Left ventricle myocardium inferior (tissue), 1 donor: ENCODE measurements at places on chromosomes 2 and 18.
A peak's percentile ranks its signal among the peaks of the same experiment; 100 is the strongest.

DNA sequence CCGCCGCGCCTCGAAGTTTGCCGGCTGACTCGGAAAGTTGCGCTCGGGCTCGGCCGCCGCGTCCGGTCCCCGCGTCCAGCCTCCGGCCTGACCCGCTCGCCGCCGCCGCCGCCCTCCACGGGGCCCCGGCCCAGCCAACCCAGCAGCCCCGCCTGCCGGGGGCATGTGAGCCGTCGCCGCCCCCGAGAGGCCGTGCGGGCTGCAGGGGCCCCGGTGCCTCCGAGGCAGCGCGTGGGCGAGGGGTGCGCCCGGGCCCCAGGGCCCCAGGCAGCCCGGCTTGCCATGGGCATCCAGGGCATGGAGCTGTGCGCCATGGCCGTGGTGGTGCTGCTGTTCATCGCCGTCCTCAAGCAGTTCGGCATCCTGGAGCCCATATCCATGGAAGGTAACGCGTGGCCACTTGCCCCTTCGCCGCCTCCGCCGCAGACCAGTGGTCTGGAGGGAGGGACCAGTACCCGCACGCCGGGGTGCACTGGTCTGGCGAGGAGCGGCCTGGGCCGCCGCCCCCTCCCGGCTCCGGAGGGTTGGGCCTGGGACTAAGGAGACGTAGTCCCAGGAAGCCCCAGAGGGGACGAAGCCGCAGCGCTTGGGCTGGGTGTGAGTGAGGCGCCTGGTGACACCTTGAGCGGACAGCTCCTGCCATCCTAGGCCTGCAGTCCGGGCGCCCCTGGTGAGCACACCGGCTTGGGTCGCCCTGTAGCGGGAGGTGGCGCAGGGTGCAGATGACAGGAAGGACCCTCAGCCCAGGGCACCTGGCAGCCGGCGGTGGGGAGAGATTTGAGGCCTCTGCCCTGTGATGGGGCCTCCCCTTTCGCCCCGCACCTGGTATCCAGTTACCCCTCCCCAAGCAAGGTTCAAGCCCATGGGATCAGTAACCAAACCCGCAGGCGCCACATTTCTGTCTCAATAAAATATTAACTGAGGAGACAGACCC is 49.9 kb downstream of the KCNIP3 start:
- DNase-seq: peak; percentile 34

- DNase-seq: no peak
Measured at GRCh38 chr2:25714740-25715139, 41.4 kb upstream of the DTNB start.

DNA sequence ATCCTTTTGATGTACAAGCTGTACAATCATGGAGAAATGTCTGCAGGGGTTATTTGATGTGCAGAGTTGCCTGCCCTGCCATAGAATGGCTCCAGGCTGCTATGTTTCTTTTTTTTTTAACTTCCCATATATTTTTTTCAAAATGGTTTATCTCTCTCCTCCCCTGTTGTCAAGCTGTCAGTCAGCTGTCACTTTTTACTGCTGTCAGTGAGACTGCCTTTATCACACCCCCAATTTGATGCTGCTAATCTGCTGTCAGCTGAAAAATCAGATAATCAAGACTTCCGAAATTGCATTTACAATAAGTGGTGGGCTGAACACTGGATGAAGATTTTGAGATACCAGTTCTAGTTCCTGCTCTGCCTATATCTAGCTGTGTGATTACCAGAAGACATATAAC is 382.6 kb downstream of the ZEB2 start:
- DNase-seq: no peak

- DNase-seq: no peak
Measured at GRCh38 chr2:74659462-74659861, 5.4 kb downstream of the SEMA4F start.

- DNase-seq: no peak
Measured at GRCh38 chr2:181311837-181312236, 145.3 kb upstream of the ITGA4 start.

DNA sequence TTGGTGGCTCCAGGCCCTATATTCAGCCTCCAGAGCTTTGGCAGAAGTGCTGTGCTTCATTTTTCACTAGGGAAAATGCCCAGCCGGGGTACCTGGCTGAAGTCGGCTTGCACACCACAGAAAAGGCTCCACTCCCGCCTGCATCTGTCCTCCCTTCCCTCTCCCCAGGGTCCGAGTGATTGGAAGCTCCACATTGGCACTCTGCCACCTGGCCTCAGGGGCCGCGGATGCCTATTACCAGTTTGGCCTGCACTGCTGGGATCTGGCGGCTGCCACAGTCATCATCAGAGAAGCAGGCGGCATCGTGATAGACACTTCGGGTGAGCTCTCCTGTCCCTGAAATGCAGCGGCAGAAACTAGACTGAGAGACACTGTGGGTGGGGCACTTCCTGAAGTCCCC is 47.4 kb downstream of the IMPA2 start:
- no peak for DNase-seq

DNA sequence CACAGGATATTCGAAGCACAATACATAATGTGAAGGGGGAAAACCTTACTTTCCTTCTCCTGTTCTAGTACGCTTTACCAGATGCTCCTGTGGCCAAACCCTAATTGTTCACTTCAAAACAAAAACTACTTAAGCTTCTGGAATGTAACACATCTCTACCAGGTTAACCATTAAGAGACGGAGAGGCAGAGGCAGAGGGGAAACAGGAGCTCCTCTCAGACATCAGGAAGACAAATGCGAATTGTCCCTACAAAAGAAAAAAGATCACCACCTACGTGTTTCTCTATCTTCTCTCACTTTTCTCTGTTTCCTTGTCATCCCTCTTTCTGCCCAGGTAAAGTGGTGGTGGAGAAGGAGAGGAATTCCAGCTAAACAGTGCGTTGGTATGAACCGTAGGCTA is 266.8 kb downstream of the NRXN1 start:
- no peak for DNase-seq

DNA sequence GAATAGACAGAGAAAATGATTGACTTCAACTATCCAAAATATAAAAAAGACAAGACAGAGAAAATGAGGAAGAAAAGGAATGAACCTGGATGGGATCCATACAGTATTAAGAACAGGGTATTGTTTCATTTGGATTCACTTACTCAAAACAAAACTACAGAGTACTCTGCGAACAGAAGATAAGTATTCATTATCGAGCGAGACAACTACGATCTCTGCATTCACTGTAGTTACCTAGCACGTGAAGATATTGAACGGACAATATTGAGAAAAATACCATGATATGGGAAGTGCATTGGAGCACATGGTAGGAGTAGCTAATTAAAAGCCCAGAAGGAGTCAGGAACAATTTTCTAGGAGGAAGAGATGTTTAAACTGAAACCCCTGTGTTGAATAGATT is 1.0 kb upstream of the ORC2 start:
- DNase-seq: no peak

DNA sequence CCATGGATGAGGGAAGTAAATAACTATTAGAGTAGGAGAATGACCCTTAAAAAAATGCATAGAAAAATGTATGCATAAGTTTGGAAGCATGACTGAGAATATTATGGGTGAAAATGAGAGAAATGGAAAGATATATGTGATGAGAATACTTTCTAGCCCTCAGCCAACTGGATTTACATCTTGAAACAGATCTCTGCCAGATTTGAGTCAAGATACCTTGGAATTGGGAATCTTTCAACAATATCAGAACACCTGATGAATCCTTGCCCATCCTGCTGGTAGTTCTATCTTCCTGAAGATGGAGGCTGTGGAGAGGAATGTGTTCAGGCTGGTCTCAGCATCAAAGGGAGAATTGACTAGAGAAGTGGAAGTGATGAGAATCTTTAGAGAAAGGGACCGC is 5.8 kb downstream of the TET3 start:
- no peak for DNase-seq

DNA sequence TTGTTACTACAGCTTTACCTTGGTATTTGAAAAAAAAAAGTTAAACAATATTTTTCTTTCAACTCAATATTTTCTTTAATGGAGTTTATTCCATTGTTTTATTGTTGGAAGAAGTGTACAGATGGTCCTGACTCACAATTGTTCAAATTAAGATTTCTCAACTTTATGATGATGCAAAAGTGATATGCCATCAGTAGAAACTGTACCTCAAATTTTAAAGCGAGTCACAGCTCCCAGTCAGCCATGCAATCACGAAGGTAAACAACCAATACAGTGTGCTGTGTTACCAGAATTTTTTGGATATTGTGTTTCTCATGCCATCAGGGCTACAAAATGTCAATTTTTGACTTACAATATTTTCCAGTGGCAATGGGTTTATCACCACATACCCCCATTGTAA is 54.0 kb upstream of the COL5A2 start:
- no peak for DNase-seq

DNA sequence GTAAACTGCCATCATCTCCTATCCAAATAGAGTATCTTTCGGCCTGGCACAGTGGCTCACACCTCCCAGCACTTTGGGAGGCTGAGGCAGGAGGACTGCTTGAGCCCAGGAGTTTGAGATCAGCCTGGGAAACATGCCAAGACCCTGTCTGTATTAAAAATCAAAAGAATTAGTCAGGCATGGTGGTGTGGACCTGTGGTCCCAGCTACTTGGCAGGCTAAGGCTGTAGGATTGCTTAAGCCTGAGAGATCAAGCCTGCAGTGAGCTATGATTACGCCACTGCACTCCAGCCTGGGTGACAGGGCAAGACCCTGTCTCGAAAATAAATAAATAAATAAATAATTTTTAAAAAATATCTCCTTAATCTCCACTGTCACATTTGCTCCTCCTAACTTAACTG is 14.7 kb upstream of the ARPC2 start:
- DNase-seq: no peak

DNA sequence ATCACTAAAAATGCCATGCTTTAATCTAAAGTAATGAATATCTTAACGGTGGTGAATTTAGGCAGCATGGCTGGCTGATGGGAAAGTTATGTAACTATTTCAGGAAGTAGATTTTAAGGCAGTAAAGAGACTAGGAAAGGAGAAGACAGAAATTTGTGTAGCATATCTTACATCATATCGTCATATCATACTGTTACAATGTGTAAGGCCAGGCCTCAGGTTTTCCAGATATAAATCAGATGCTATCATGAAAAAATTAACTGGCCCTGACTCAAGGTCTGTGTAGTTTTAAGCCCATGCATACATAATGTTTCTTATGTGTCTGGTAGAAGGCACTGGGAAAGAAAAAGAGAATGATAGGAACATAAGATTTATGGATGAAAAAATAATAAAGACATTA is 8.9 kb upstream of the FAP start:
- no peak for DNase-seq

DNA sequence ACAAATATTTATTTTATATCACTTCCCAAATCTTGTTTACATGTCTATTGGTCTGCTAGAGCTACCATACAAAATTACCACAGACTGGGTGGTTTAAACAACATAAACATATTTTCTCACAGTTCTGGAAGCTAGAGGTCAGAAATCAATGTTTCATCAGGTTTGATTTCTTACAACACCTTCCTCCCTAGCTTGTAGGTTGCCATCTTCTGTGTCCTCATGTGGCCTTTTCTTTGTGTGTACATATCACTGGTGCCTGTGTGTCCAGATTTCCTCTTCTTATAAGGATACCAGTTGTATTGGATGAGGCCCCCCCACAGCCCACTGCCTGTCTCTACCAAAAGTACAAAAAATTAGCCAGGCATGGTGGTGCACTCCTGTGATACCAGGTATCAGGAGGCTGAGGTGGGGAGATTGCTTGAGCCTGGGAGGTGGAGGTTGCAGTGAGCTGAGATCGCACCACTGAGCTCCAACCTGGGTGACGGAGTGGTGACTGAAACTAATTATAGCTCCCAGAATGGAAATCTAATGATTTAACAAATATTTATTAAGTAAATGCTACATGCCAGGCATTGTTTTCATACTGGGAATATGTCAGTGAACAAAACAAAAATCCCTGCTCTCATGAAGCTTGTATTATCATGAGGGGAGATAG is 13.6 kb downstream of the EML4 start:
- DNase-seq: no peak

DNA sequence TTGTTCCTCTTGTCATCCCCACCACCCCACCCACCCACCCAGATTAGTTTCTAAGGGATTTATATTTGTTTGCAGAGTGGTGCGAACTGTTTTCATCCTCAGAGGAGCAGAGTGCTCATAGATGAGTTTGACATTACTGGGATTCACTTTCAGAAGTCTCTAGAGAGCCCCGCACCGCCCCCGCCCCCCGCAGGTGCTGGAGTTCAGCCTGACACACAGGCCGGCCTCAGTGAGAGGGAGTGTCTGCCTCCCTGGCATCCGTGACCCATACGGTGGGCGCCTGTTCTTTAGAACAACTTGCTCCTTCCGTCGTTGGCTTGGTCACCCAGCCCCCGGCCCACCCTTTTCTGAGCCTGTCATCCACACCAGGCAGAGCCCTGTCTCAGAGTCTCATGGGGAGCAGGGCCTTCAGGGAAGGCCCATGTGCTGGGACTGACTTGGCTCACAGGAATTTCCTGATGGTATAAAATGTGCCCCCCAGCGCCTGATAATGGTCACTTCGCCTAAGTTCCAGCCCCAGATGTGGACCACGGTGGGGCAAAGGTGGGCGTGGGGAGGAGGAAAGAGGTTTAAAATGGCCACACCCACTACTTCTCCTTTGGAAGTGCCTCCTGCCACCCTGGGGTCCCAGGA is 44.3 kb downstream of the HPCAL1 start:
- no peak for DNase-seq

DNA sequence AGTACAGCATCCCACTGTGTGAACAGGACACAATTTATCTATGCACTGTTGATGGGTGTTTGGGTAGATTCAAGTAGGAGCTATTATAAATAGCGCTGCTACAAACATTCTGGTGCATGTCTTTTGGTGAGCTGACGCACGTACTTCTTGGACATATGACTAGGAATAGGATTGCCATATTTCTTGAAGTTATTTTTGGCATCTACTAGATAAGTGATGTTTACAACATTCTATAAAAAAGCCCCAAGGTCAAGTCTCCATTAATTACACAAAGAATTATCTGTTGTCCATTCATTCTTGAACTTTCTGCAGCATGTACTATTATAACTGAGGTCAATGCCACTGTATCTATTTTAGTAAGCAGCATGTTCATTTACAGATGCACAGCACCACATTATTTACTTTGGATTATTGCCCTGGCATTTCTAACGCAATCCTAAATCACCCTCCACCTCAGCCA is 225.5 kb upstream of the TMEM200C start:
- DNase-seq: no peak

- DNase-seq: no peak
Measured at GRCh38 chr2:64289251-64289650, 145.0 kb upstream of the PELI1 start.

DNA sequence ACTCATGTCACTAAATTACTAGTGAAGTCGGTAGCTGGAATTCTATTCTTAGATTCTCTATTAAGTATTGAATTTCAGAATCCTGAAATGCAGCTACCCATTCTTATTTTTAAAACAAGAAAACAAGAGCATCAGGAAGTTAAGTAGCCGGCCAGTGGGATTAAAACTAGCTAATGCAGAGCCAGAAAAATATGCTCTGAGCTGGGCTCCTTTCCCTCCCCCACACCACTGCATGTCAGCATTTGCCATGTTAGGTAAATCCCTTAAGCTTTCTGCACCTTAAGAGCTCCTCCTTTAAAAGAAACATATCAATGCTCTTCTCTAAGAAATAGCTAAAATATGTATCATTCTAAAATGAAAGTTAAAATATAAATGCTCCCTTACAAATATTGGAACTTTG is 72.2 kb upstream of the MFF start:
- no peak for DNase-seq

GRCh38 chr2:95374921-95375471 is 27.5 kb upstream of the FAHD2A start:
- DNase-seq: peak; percentile 13

GRCh38 chr2:217959723-217960122 is 43.1 kb downstream of the TNS1 start:
- no peak for DNase-seq
